ENCODE measurements at places on chromosomes 16 and 17.

DNA sequence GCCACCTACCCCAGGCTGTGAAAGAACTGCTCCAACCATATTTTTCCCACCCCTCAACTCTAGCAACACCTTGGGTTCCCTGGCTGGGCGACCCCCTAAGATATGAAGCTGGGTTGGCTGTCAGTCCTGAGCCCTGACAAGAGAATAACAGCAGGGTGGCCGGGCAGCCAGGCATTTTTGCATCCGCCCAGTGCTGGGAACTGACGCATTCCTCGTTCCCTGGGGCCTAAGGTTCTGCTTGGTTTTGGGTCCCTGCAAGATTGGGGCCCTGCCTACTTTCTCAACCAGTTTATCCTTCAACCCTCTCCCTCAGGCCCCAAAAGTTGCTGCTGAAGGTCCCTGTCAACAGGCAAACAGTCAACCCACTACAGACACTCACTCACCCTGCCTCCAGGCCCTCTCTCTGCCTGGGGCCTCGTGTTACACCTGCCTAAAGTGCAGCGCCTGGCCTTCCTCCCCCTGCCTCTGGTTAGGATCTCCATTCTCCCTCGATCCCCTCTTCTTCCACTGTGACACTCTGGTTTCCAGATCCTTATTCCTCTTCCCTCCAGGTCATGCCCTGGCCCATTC, 151.5 kb downstream of the STX8 start:
- no peak for DNase-seq

GRCh38 chr17:9291912-9292560, 270.7 kb downstream of the NTN1 start:
- DNase-seq: peak; percentile 62

GRCh38 chr16:62692685-62693084, 656.4 kb upstream of the CDH8 start:
- no peak for DNase-seq

DNA sequence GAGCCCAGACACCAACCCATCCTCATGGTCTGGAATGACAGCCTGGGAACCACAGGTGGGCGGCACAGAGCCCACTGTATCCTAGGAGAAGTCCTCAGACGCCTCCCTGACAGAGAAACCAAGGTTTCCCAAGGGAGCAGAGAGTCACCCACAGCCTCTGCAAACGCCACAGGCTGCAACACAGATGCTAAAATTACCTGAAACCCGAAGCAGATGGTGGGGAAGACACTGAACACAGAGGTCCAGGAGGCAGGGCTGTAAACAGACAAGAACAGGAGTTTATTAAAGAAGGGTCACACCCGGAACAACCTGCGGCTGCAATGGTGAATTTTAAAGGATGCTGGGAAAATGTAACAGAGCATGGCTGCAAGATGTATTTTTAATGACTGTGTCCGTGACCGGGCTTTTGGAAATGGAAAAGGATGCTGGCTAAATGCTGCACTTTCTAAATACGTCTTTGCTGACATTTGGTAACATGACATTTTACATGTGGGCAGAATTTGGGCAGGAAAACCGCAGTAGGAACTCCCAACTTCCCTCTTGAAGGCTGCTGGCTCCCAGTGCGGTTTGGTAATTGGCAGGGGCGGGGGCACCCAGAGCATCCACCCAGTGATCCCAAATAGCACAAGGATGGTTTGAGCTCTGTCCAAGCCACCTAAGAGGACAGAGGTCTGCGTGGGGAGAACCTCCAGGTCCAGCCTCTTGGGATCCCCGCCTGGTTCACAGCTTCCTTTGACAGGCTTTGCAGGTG, 13.1 kb downstream of the SLC38A8 start:
- no peak for DNase-seq

DNA sequence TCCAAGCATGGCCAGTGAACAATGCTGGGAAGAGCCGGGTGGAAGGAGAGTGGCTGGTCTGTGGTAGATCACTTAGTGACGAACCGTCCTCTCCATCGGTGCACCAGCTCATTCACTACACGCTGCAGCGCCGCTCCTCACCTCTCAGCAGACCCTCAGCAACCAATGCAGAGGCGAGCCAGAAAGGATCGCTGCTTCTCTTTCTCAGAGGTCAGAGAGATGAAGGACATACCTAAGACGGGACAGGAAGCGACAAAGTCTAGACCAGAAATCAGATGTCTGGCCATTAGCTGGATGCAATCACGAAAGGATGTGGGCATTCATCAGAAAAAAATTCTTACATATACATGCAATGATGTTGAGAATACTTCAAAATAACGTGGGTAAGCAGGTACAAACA, 26.9 kb downstream of the NSMCE1 start:
- no peak for DNase-seq

GRCh38 chr16:83351846-83352245, 455.9 kb upstream of the HSBP1 start:
- no peak for DNase-seq

- DNase-seq: no peak
These were observed 13.6 kb downstream of the CHD9 start for GRCh38 chr16:53068423-53068833.

- DNase-seq: no peak
These were observed 378.0 kb upstream of the C16orf82 start for GRCh38 chr16:26688699-26689098.

GRCh38 chr17:3712811-3713463, 10.8 kb upstream of the HASPIN start:
- peak; percentile 67 for DNase-seq

GRCh38 chr17:78781104-78781892, 775 bp downstream of the CYTH1 start:
- DNase-seq: peak; percentile 66

DNA sequence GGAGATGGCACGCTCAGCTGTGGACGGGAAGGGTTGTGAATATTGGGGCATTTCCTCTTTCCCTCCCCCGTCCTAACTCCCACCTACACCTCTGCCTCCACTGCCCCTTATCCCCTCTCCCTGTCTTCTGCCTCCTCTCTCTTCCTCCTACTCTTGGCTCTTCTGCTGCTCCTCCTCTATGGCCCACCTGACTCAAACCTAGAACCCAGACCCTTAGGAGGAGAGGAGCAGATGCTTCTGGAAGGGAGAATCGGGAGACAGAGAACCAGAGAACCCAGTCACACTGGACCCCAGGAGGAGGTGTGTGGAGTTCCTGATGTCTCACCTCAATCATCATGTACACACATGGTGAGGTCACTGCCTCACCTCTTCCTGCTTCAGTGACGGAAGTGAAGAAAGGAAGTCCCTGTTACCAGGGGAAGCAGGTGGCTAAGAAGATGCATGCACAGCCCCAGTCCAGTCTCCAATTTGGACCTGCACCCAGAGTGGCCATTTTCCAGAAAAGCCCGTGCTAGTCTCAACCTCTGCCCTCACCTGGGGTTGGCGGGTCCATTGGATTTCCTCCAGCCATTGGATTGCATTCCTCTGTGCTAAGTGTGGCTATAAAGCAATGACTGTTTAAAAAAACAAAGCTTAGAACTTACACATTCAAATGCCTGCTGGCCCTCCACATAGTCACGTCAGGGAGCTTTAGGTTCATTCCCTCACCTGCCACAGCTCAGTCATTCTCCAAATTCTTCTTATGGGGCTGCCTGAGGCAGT, 4.0 kb downstream of the RNF222 start:
- DNase-seq: peak; percentile 38

All from stimulated activated CD4-positive, alpha-beta T cell treated with anti-CD3 and anti-CD28 coated beads, Interleukin-15, amount 100 ng/mL, for 24 hours (primary cell).